Esophagus squamous epithelium (tissue), 5 donors: ENCODE measurements at places on chromosomes 4 and X.

DNA sequence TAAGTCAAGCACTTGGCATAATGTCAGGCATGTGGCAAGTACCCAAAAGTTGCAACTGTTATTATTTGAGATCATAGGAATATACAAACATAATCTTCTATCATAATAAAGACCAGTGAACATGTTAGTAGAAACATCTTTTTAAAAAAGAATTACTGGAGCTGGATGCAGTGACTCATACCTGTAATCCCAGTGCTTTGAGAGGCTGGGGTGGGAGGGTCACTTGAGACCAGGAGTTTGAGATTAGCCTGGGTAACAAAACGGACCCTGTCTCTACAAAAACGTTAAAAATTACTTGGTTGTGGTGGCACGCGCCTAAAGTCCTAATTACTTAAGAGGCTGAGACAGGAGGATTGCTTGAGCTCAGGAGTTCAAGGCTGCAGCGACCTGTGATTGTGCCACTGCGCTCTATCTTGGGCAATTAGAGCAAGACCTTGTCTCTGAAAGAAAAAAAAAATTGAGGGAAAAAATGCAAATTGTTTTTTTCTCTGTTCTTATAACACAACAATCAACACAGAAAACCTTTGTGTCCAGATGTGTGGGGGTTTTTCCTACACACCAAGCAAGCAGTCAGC is 284.3 kb downstream of the ARHGAP10 start:
- no peak for DNase-seq

GRCh38 chrX:22969411-22969810 is 30.3 kb upstream of the DDX53 start:
- no peak for DNase-seq

DNA sequence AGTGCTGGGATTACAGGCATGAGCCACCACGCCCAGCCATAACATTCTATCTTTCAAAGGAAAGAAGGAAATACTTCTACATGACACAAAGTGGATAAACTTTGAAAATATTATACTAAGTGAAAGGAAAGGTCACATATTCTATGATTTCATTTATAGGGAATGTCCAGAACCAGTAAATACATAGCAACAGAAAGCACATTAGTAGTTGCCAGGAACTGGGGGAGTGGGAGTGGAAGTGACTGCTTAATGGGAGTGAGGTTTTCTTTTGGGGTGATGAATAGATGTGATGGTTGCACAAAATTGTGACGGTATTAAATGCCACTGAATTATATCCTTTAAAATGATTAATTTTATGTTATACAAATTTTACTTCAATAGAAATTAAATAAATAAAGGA is 95.7 kb upstream of the IL15 start:
- no peak for DNase-seq

DNA sequence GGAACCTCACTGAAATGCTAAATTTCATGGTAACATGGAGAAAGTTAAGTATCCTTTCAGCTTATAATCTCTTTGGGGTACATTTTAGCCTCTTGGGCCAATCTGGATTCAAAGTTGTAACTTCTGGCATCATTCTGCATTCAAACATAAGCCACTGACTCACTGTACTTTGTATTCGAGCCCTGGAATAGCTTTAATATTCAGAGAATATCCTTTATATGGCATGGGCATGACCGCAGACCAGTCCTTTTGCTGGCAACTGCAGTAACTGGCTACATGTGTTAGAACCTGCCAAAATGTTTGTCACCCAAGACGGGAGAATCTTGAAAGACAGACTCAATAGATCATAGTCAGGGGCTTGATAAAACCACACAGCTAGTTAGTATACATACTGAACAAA is 3.3 kb downstream of the GASK1B start:
- DNase-seq = no peak

- no peak for DNase-seq
These were observed 12.8 kb downstream of the SMIM10L2A start for GRCh38 chrX:135434258-135435138.

- no peak for DNase-seq
These were observed 56.1 kb downstream of the PLS3 start for GRCh38 chrX:115616943-115617563.

- DNase-seq = no peak
These were observed 1.4 kb upstream of the C4orf50 start for GRCh38 chr4:6019316-6020263.

GRCh38 chr4:72814241-72814640 is 245.2 kb upstream of the ADAMTS3 start:
- DNase-seq = no peak
